ENCODE measurements at places on chromosomes 3 and 15. TPM values are rescaled to one million over a fixed set of nuclear protein-coding genes. Genes with fewer than 3 reads are reported as not detected.

DNA sequence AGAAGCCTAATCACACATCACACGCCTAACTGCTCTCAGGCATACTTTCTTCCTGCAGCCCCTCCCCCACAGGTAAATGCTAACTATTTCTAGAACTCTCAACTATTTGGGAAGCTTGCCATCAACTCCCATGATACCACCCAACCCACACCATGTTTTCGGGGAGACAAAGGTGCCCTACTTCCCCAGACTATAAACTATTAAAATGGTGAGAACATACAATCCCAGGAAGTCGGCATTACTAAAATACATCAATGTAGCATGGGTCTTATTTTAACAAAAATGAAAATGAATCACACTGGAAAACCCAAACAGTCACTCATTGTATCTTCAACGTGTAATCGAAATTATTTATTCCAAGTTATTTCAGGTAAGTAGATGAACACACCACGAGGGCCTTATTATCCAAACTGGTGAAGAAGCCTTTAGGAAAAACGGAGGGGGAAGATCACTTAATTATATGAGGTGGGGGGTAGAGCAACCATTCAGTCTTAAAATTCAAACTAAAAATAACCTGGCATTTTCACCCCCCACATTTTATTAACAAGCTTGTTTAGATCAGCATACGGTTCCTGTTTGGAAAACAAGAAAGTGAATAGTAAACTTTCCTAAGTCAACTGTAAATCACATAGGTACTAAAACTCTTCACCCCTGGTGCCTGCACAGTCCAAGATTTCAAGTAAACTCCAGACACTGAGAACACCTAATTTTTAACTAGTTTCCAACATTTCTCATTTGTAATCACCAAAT, 1.9 kb downstream of the TBL1XR1 start:
- H3K27me3 ChIP-seq = no peaks in the 10 kb centered on the region
- H3K27ac ChIP-seq = peak overlapping the region; percentile 99
- H3K4me1 ChIP-seq = peaks cover 53% of the 10 kb centered on the region
- peak overlapping the region; percentile 92 for H3K4me3 ChIP-seq

DNA sequence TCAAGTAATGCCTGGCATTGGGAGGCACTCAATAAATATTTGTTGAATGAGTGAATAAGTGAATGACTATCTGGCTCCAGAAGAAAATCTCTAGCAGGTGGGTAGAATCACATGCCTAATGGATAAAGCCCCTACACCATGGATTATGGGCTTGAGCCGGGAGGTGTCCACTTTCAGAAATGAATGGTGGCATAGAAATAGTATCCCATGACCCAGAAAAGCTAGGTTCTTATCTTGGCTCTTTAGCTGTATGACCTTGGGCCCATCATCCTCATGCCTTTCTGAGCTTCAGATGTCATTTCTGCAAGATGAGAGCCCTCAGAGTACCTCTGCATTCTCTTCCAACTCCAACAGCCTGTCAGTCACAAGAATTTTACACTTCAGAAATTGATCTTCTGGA, 37.3 kb upstream of the TNIK start:
- peaks cover 9% of the 10 kb centered on the region for H3K36me3 ChIP-seq
- H3K4me3 ChIP-seq = no peak overlapping the region
- DNase-seq = no peak
- peaks cover 28% of the 10 kb centered on the region for H3K4me1 ChIP-seq

- no peaks in the 10 kb centered on the region for H3K36me3 ChIP-seq
- no peaks in the 10 kb centered on the region for H3K4me1 ChIP-seq
- H3K27ac ChIP-seq = no peak overlapping the region
- H3K4me3 ChIP-seq = no peak overlapping the region
- no peaks in the 10 kb centered on the region for H3K27me3 ChIP-seq
- DNase-seq = no peak
These were observed 44.0 kb upstream of the LRIG1 start for GRCh38 chr3:66544619-66545429.

- no peaks in the 10 kb centered on the region for H3K27me3 ChIP-seq
- H3K36me3 ChIP-seq = no peaks in the 10 kb centered on the region
- H3K4me1 ChIP-seq = no peaks in the 10 kb centered on the region
- H3K27ac ChIP-seq = no peak overlapping the region
- no peak overlapping the region for H3K4me3 ChIP-seq
- DNase-seq = no peak
These were observed 93.2 kb downstream of the MAGI1 start for GRCh38 chr3:65945480-65945879.

DNA sequence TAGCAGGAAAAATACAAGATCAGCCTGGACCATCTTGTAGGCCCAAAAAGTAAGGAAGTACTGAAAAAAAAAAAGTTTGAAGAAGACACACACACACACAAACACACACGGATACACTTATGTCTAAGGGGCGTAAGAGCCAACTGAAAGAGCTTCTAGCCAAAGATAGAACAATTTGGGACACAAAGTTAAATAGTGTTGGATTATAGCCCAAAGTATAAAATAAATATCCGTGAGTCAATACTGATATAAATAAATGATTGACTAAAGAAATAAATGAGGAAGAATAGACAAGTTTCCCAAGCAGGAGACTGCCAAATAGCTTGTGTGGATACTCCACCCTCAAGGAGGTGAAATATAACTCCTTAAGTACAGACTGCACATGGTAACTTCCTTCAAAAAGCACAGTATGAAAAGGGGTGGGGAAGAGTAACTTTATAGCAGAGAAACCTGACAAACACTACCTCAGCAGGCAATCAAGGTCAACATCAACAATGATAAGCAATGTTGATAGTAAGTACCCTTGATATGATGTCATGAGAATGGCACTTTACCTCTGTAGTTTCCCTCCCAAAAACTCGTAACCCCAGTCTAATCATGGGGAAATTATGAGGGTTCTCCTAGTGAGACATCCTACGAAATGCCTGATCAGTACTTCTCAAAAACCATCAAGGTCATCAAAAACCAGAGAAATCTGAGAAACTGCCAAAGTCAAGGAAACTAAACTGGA, 187.3 kb upstream of the ATP11B start:
- DNase-seq = no peak
- H3K27me3 ChIP-seq = peaks cover 7% of the 10 kb centered on the region
- no peak overlapping the region for H3K4me3 ChIP-seq
- no peaks in the 10 kb centered on the region for H3K36me3 ChIP-seq
- no peak overlapping the region for H3K27ac ChIP-seq

DNA sequence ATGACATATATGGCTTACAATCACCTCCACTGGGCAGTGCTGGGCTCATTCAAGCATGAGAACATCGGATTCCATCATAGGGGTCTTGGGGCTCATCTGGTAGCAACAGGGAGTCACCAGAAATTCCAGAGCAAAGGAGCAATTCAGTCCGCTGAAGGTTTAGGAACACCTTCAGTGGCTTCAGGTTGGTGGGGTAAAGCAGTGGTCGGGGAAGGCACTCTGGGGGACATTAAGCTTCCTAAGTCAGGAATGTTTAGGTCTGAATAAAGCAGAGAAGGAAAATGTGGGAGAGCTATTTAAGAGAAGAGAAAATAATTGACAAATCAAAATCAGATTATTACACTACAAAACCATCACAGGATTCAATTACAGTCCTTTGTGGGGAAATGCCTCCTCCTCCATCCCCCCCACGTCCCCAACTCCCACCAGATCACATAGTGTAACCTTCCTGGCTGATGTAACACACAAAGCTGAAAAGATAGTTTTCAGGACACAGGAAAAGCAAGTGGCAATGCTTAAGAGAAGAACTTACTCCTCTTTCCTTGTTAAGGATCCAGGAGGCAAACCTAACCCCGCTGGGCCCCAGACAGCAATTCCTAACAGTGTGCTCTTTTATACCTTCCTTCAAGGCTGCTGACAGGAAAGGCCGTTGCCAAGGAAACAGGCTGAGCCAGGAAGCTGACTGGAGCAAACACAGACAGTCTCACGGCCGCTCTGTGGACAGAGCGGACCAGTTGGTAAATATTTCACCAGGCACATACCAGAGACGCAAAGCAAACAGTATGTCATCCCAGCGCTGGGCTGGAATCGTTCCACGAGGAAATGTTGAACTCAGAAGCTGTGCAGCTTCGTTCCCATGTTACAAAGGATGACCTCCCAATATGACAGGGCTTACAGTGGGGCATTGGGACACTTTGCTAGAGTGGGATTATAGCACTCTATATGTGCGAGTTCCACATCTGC, 57.5 kb upstream of the LMCD1 start:
- H3K4me1 ChIP-seq = no peaks in the 10 kb centered on the region
- no peak for DNase-seq
- H3K27ac ChIP-seq = no peak overlapping the region
- no peaks in the 10 kb centered on the region for H3K36me3 ChIP-seq

DNA sequence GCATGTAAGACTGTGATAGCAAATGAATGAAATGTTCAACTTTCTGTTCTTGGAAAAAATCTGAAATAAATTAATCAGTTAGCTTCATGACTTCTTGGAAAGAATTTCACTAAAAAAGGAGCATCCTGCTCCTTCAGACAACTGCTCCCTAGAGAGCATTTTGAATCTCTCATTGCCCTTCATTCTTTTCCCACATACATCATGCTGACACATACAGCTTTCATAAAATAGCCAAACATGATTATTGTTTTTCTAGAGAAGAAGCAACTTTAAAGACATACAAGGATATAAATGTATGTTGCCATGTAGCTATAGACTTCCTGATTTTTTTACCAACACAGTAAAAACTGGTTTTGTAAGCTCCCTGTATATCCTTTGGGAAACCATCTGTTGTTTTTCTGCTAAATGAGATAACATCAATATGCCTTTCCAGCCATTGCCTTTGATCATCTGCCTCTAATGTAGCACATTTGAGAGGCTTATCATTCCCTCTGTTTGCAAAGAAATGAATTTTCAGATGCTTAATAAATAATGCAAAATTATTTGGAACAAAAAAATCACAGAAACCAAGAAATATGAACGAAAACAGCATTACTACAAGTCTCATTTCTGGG, 248.2 kb upstream of the GPR149 start:
- H3K4me1 ChIP-seq = no peaks in the 10 kb centered on the region
- H3K36me3 ChIP-seq = no peaks in the 10 kb centered on the region
- H3K27ac ChIP-seq = no peak overlapping the region
- DNase-seq = no peak
- H3K27me3 ChIP-seq = no peaks in the 10 kb centered on the region
- H3K4me3 ChIP-seq = no peak overlapping the region

- no peaks in the 10 kb centered on the region for H3K36me3 ChIP-seq
- no peak for DNase-seq
- H3K27ac ChIP-seq = no peak overlapping the region
- H3K27me3 ChIP-seq = peaks cover 12% of the 10 kb centered on the region
- H3K4me3 ChIP-seq = no peak overlapping the region
- no peaks in the 10 kb centered on the region for H3K4me1 ChIP-seq
These were observed 422 bp downstream of the LSAMP start for GRCh38 chr3:116444819-116445310.

DNA sequence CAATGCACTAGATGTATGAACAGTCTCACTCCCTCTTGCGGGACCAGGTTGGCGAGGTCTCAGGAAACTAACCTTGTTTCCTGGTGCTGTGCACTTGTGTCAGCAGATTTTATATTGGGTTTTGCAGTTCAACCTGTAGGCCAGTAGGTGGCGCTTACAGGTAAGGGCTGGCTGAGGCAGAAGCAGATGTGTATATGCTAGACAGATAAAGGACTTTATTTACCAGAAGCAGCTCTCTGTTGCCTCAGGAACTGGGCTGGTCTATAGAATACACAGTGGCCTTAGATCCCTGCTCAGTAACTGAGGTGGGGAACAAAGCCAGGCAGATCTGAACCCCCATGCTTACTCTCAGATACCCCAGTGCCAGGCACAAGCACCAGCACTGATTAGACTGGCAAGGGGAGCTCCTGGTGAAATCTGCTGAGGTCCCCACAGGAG, 296.8 kb downstream of the DOCK3 start:
- peaks cover 1% of the 10 kb centered on the region for H3K27me3 ChIP-seq
- H3K36me3 ChIP-seq = peaks cover 3% of the 10 kb centered on the region
- peak; percentile 60 for DNase-seq
- H3K27ac ChIP-seq = no peak overlapping the region

Gene CHRD
- not detected for total RNA-seq

Gene WNT5A
- total RNA-seq = not detected

DNA sequence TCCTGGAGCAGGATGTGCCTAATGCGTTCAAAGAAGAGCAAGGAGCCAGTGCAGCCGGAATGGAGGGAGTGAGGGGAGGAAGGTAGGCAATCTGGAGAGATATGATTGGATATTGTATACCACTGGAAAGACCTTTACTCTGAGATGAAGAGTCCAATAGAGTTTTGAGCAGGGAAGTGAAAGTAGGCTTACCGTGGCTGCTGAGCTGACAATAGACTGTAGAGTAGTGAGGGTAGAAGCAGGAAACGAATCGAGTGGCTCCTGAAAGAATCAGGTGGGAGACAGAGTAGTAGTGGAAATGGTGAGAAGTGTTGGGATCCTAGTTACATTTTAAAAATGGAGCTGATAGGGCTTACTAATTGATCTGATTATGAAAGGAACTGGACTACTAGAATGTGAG, 51.8 kb upstream of the NUDT16 start:
- no peaks in the 10 kb centered on the region for H3K4me1 ChIP-seq
- DNase-seq = no peak
- H3K27ac ChIP-seq = no peak overlapping the region
- H3K27me3 ChIP-seq = no peaks in the 10 kb centered on the region
- H3K4me3 ChIP-seq = no peak overlapping the region

- H3K4me3 ChIP-seq = no peak overlapping the region
- no peak overlapping the region for H3K27ac ChIP-seq
- peak; percentile 20 for DNase-seq
- H3K4me1 ChIP-seq = no peaks in the 10 kb centered on the region
- H3K36me3 ChIP-seq = no peaks in the 10 kb centered on the region
- no peaks in the 10 kb centered on the region for H3K27me3 ChIP-seq
These were observed 166.6 kb downstream of the SATB1 start for GRCh38 chr3:18258492-18258891.

DNA sequence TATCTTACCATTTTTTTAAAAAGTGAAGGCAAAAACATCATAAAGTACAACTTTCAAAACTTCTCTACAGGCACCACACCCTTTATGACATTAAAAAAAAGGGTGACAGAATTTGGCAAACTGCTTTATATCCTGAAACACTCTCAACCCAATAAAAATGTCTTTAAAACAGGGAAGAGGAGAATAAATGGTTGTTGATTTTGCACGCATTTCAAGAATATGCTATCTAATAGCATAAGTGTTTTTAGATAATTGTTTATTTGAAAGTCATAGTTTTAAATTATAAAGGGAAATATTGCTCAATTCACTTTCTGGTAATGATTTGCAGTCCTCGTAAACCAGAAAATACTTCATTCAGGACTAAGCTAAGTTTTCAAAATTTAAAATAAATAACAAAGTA, 1.7 kb upstream of the PCOLCE2 start:
- no peak overlapping the region for H3K27ac ChIP-seq
- H3K36me3 ChIP-seq = no peaks in the 10 kb centered on the region
- DNase-seq = no peak
- peaks cover 3% of the 10 kb centered on the region for H3K4me1 ChIP-seq
- H3K27me3 ChIP-seq = peaks cover 37% of the 10 kb centered on the region

Gene GPR62
- total RNA-seq = not detected

Gene CACNA2D2
- total RNA-seq = 1.6 TPM
